ENCODE measurements at places on chromosomes 16 and 17.
A peak's percentile ranks its signal among the peaks of the same experiment; 100 is the strongest.

DNA sequence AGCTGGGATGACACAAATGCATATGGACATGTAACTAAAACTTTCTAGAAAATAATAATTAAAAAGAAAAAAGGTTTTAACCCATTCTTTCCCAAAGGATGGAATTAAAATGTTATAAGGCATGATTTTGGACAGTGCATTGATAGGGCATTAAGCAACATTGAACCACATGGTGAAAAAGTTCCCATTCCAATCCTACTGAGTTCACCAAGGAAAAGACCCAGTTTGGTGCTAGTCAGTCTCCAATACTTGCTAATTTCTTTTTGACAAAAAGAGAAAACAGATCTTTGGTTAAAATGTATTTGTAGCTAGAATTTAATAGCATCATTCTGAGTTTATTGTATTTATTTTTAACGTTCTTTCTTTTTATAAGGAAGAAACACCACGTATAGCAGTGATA lies 28.1 kb downstream of the EMP2 start:
- DNase-seq = no peak

DNA sequence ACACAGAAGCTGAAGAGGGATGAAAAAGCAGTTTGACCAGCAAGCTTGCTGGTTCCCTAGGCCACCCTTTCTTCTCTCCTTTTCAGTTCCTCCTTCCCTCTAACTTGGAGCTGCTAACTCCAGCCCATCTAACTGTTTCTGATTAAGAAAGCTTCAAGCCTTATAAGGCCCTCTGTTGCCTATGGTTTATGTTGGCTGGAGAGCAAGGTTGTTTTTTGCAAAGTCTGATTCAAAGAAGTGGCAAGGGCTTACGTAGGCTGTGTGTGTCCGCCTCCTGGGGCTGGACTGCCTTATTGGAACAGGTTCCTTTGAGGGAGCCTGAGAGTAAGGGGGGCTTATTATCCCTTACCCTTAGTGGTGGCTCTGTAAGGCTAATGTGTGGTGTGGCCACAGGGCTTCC lies 7.1 kb downstream of the AKAP1 start:
- peak; percentile 36 for DNase-seq

DNA sequence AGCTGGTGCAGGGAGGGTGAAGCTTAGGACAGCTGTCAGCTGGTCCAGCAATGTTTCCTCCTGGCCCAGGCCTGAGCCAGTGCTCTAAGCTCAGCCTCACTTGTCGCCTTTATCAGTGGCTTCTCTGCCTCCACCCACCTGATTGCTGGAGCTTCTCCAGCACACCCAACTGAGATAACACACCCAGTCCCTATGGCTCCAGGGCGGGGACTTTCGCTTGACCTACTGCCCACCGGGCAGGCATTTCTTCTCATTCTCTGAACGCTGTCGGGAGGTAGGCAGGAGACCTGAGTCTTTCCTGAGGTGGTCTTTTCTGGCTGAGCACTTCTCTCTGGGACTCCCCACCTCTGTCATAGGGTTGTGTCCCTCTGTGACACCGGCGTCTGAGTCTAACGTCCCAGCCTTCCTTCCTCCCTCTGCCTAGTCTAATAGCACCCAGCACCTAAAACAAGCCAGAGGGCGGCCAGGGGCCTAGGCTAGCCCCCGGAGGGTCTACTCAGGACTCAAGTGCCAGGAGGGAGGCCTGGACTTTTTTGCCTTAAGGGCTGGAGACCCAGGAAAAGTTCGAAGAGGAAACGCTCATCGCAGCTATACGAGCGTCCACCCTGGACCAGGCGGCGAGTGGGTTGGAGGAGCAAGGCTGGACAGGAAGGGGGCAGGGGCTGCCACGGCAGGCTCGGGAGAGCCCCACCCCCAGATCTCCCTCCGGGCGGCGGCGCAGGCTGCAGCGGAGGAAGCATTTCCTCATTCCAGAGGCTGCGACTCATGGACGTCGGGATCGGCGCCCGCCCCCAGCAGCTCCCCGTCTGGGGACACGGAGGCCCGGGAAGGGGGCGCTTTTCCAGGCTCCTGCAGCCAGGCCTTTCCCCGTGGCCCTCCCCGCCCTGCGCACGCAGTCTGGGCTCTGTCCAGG lies 756 bp downstream of the TAX1BP3 start:
- DNase-seq = peak; percentile 93

GRCh38 chr17:6244253-6244652 lies 174.1 kb downstream of the WSCD1 start:
- DNase-seq = no peak

DNA sequence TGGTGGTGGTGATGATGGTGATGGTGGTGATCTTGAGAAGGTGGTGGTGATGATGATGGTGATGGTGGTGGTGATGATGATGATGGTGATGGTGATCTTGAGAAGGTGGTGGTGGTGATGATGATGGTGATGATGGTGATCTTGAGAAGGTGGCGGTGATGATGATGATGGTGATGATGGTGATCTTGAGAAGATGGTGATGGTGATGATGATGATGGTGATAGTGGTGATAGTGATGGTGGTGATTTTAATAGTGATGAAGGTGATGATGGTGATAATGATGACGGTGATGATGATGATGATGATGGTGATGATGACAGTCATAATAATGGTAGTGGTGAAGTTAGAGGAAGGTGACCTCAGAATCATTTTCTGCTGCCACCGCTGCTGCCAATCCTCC lies 75.1 kb downstream of the MYH13 start:
- DNase-seq = no peak

GRCh38 chr17:75908201-75908600 lies 3.5 kb upstream of the MRPL38 start:
- DNase-seq = no peak

DNA sequence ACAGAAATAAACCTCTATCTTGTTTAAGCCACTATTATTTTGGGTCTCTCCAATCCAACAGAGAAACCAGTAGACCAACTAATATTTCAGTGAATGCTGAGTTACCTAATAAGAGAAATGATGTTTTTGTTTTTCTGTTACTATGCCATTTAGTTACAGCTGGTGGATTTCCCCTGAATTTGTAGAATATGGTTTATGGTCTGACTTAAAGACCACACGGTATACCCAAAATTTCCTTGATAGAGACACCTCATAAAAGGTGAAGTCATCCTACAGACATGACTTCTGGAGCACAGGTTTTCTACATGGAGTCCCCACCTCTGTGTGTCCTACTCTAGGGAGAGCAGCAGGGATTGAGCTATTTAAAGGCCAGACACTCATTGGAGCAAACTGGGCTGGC lies 13.3 kb downstream of the PIK3R5 start:
- DNase-seq = no peak

DNA sequence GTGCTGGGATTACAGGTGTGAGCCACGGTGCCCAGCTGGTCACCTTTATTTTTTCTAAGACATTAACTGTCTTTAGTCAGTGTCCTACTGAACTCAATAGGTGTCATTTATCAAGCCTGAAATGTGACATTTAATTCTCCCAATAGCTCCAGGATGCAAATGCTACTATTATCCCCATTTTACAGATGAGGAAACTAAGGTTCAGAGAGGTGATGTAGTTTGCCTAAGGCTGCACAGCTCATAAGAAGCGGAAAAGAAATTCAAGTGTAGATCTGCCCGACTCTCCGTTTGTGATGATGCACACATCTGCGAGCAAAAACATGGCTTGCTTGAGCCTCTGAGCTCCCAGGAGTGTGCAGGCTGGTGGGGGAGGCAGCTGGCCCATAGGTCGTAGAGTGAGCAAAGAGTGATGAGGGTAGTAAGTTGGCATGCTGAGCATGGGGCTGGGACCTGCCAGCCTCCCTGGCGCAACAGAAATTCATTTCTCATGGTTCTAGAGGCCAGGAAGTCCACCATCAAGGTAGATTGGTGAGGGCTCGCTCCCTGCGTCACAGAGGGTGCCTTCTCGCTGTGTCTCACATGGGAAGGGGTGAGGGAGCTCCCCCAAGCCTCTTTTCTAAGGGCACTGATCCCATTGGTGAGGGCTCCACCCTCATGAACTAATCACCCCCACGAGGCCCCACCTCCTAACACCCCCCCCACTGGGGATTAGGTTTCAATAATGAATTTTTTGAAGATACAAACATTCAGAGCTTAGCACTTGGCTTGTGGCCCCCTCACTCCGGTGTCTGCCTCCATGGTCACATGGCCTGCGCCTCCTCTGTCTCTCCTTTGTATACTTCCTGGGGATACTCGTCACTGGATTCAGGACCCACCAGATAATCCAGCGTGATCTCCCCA lies 141.5 kb upstream of the PLCG2 start:
- DNase-seq = no peak

DNA sequence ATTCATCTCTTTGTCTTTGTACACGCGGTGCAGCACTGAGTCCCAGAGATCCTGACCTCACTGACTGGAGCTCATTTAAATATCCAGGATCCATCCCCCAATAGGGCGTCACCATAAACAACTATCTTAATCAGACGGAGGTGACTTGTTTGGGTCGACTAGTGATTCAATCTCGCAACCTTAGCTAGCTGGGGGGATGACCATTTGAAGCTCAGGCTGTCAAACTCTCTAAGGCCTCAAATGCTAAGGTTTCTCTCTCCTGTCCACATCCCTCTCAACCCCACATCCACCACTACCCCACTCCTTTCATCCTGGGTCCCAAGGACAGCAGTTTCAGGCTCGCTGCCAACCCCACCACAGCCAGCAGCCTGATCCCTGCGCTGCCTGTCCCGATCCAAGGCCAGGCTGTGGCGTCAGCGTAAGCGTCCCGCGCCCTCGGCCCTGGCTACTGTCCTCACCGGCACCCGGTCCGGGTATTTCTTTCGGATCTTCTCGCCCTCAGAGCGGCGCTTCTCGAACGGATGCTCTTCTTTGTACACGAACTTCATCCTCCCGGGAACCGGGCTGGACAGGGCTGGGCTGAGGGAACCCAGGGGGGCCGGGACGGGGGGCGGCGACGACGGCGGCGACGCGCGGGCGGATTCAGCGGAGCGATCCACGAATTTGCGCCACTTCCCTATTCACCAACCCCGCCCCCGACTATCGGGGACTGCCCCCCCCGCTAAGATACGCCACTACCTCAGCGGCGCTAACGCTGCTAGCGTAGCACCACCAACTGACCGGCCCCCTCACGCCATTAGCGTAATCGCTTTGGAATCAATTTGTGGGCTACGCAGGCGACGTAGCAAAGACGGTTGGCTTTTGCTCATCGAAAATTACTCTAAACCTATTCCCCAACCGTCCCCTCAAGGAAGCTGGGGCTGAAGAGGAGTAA lies at the start of gene GABARAP:
Gene GABARAP, minus strand, starts transcription at position 667 of the 934 bp plus-strand sequence. Its CDS starts 119 bp downstream, at position 548.
- DNase-seq = peak; percentile 95

DNA sequence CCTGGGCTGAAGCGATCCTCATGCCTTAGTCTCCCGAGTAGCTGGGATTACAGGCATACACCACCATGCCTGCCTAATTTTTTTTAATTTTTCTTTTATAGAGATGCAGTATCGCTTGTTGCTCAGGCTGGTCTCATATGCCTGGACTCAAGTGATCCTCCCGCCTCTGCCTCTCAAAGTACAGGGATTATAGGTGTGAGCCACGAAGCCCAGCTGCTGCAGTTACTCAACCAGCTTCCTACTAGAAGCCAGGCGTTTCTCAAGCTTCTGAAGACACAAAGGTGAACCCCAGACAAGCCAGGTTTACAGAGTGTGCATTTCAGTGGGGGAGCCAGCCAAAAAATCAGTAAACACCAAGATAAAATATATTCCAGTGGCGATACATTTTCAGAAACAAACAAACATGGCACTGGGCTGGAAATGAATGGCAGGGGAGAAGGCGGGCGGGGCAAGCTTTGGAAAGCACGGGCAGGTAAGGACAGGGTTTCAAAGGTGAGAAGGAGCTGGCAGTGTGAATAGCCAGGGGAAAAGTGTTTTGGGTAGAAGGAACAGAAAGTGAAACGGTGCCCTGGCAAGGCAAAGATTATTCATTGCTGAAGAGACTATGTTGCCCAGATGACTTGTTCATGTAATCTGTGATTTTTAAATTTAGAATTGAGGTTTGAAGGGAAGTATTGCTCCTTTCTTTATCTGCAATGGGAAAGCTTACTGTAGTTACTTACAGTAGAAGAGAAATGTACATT lies 471.1 kb downstream of the WWOX start:
- no peak for DNase-seq

DNA sequence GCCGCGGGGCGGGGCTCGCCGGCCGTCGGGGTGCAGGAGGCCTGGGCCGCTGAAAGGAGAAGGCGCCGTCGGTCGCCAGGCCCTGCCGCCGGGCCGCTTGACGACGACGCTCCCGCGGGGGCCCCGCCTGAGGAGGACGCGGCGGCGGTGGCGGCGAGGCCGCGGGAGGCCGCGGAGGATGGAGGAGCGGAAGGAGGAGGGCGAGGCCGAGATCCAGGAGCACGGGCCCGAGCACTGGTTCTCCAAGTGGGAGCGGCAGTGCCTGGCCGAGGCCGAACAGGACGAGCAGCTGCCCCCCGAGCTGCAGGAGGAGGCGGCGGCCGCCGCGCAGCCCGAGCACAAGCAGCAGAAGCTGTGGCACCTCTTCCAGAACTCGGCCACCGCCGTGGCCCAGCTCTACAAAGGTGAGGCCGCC lies 430 bp downstream of the HAPSTR1 start:
- DNase-seq = no peak

DNA sequence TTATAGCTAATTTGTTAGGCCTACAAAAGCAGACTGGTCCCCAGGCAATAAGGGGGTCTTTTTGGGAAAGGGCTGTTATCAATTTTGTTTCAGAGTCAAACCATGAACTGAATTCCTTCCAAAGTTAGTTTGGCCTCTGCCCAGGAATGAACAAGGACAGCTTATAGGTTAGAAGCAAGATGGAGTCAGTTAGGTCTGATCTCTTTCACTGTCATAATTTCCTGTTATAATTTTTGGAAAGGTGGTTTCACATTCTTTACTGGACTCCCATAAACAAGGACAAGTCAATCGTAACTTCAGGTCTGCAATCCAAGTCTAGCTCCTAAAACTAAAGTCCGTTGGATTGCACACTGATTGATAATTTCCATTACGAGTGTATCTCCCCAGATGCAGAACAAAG lies 30.1 kb upstream of the SHCBP1 start:
- DNase-seq = no peak

GRCh38 chr17:45092911-45093430 lies 31.9 kb downstream of the NMT1 start:
- peak; percentile 98 for DNase-seq

DNA sequence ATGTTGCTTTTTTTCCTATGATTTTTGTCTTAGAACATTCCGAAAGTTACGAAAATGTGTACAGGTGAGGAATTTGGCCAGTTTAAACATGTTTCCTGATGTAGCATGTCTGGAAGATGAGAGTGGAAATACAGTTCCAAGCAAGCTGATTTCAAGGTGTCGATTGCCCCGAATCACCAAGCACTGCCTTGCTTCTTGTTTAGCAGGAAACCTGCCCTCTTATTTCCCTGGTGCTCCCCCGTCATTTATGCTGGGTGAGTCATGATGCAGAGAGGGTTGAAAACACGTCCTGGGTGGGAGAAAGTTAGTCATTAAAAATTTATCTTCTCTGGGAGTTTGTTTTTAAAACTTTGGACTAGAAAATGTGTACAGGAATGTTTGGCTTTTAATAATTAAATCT lies 608.6 kb upstream of the EEF2KMT start:
- DNase-seq = no peak

- DNase-seq = no peak
Measured at GRCh38 chr16:58425756-58426494, 33.7 kb downstream of the GINS3 start.
